ENCODE measurements at places on chromosomes 3 and 15. TPM values are rescaled to one million over a fixed set of nuclear protein-coding genes. Genes with fewer than 3 reads are reported as not detected.

- DNase-seq: no peak
These were observed 16.0 kb upstream of the PLA2G4F start for GRCh38 chr15:42172475-42172874.

- peak; percentile 83 for DNase-seq
These were observed 6.0 kb downstream of the WNT5A start for GRCh38 chr3:55480911-55481743.

GRCh38 chr3:41208507-41209220 lies 9.4 kb downstream of the CTNNB1 start:
- no peak for DNase-seq

GRCh38 chr15:60573936-60574335 lies 95.0 kb upstream of the ICE2 start:
- DNase-seq: no peak

DNA sequence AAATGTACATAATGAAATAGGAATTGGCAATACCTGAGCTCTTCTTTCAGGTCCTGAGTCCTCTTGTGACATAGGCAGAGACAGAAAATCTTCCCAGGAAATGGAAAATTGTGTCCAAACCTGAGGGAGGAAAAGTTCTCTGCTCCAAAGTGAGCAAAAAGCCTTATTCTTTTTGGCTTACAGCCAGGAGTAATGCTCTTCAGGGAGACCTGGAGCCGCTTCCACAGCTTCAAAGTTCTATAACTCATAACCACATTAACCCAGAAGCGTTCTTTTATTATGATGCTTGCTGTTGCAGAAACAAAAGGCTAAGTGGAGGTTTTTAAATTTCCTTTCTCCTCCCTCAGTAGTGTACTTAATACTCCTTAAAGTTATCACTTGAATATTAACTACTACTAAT lies 633 bp downstream of the IGSF10 start:
- DNase-seq: no peak

Gene ACKR4
- total RNA-seq: 0.18 TPM

Data from IMR-90 (cell line).